Lower leg skin (tissue), 4 donors: ENCODE measurements at places on chromosomes 5 and 9. TPM values are rescaled to one million over a fixed set of nuclear protein-coding genes. Genes with fewer than 3 reads are reported as not detected.

C9orf50 gene
- total RNA-seq: not detected

IGFBPL1 gene
- not detected for total RNA-seq

ZDHHC21 gene
- 4.6 TPM for total RNA-seq

AMBP gene
- total RNA-seq: not detected

DMRTA1 gene
- total RNA-seq: 0.27 TPM
